Bladder microvascular endothelial cell (primary cell): ENCODE measurements at places on chromosomes 11 and 22. TPM values are rescaled to one million over a fixed set of nuclear protein-coding genes. Genes with fewer than 3 reads are reported as not detected.

The PANX2 gene
- 0.16 and 1.0 TPM in 2 replicates for total RNA-seq

The SH3BP1 gene
- 0.16 and 1.8 TPM in 2 replicates for total RNA-seq

The OR10D3 gene
- not detected in 2 replicates for total RNA-seq

The PLAAT5 gene
- not detected in 2 replicates for total RNA-seq

The ARVCF gene
- 78.0 and 187 TPM in 2 replicates for total RNA-seq

The UPK3A gene
- total RNA-seq, result not detected in 2 replicates

The OR4S2 gene
- not detected in 2 replicates for total RNA-seq

The LRRC32 gene
- 79.8 and 88.4 TPM in 2 replicates for total RNA-seq

The NUMA1 gene
- 131 and 164 TPM in 2 replicates for total RNA-seq

The ZNF195 gene
- 10.7 and 32.6 TPM in 2 replicates for total RNA-seq

The ISX gene
- total RNA-seq, result not detected in 2 replicates

The VPREB1 gene
- not detected in 2 replicates for total RNA-seq

The TNNT3 gene
- total RNA-seq, result 2.1 TPM in 1 of 2 replicates, not detected in the other

The P2RX6 gene
- total RNA-seq, result 0.06 TPM in 1 of 2 replicates, not detected in the other

The PIK3C2A gene
- 44.0 and 73.1 TPM in 2 replicates for total RNA-seq

The TSPAN18 gene
- 17.6 and 66.3 TPM in 2 replicates for total RNA-seq

The GGT5 gene
- total RNA-seq, result 2.8 and 4.0 TPM in 2 replicates

The TALDO1 gene
- total RNA-seq, result 112 and 136 TPM in 2 replicates

The GPR83 gene
- under 0.01 TPM in 2 replicates for total RNA-seq

The BEST1 gene
- under 0.01 TPM in 1 of 2 replicates, not detected in the other for total RNA-seq

The ARHGAP32 gene
- total RNA-seq, result 1.8 and 14.3 TPM in 2 replicates

The PLA2G3 gene
- total RNA-seq, result not detected in 2 replicates

The RNF26 gene
- 3.2 and 8.2 TPM in 2 replicates for total RNA-seq

The NLRX1 gene
- total RNA-seq, result 11.7 and 19.3 TPM in 2 replicates

The PARVB gene
- 27.4 and 152 TPM in 2 replicates for total RNA-seq

The OR51I1 gene
- not detected in 2 replicates for total RNA-seq

The OR1S2 gene
- total RNA-seq, result not detected in 2 replicates

The CHST1 gene
- total RNA-seq, result 15.0 and 19.3 TPM in 2 replicates
